ENCODE measurements at places on chromosomes 6 and 20.

DNA sequence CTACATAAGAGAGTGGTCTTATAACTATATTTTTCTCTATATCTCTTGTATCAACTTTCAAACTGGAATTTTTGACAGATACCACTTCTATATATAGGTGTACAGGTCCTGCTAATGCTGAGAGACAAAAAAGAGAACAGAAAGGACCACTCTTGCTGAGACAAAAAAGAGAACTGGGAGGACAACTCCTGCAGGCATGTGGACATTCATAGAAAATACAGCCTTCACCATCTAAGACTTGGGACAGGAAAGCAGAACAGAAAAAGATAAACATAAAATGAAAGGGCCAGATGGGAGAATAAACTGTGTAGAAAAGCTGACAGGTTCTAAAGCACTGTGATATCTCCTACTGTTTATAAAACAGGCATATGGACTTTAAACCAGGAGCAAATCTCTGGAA is 541.0 kb upstream of the ADGRB3 start:
- no peak for DNase-seq

- DNase-seq = no peak
Measured at GRCh38 chr20:39181490-39181889, 219.3 kb downstream of the DHX35 start.

DNA sequence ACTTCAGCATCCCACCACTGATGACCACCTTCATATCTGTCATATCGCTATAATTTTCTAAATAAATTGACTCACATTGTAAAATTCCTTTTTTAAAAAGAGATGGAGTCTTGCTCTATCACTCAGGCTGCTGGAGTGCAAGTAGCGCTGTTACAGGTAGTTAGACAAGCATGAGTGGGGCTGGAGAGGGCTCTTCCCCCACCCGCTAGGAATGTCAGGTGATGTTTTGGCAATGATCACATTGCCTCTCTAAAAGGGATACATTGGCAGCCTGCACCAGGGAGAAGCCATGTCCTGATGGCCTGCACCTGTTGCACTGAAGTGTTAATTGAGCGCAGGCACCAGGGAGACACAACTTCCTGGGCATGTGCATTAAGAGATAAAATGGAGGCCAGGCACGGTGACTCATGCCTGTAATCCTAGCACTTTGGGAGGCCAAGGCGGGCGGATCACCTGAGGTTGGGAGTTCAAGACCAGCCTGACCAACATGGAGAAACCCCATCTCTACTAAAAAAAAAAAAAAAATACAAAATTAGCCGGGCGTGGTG is 16.9 kb upstream of the SLC22A16 start:
- DNase-seq = peak; percentile 38

DNA sequence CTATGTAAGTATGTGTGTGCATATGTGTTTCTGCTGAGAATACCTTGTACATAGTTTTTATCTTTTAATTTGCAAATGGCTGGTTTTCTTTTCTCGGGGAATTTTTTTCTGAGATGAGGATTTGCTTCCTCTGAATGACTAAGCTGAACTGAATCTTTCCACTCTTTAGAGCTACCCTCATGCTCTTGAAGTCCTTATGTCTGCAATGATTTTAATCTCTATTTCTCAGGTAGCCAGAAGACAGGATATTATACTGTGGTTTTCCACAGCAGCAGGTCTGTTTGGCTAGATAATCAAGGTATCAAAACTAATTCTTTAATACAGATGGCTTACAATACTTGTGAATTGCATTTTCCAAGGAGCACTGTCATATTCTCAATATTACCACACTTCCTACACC is 114.7 kb downstream of the PLCB1 start:
- no peak for DNase-seq

GRCh38 chr6:18741741-18742140 is 354.6 kb downstream of the RNF144B start:
- no peak for DNase-seq

Measured in NCI-H2171 treated with DMSO at 0.1 percent for 48 hours (cell line).